Activated CD4-positive, alpha-beta T cell treated with anti-CD3 and anti-CD28 coated beads, Interleukin-2, amount 10 ng/mL, durations not matched to agents 24 days and 14 days (primary cell): ENCODE measurements at places on chromosomes 1 and 21. TPM values are rescaled to one million over a fixed set of nuclear protein-coding genes. Genes with fewer than 3 reads are reported as not detected.
A peak's percentile ranks its signal among the peaks of the same experiment; 100 is the strongest.

GRCh38 chr1:21703318-21703963, 34.3 kb upstream of the RAP1GAP start:
- peak; percentile 60 for DNase-seq
- H3K4me3 ChIP-seq, result no peak overlapping the region
- H3K27ac ChIP-seq, result peak overlapping the region; percentile 59

GRCh38 chr1:91616712-91617111, 116.1 kb downstream of the CDC7 start:
- no peak overlapping the region for H3K27ac ChIP-seq
- peaks cover 15% of the 10 kb centered on the region for H3K27me3 ChIP-seq
- no peak for DNase-seq
- peaks cover 6% of the 10 kb centered on the region for H3K4me1 ChIP-seq
- H3K4me3 ChIP-seq, result no peak overlapping the region
- H3K36me3 ChIP-seq, result no peaks in the 10 kb centered on the region

DNA sequence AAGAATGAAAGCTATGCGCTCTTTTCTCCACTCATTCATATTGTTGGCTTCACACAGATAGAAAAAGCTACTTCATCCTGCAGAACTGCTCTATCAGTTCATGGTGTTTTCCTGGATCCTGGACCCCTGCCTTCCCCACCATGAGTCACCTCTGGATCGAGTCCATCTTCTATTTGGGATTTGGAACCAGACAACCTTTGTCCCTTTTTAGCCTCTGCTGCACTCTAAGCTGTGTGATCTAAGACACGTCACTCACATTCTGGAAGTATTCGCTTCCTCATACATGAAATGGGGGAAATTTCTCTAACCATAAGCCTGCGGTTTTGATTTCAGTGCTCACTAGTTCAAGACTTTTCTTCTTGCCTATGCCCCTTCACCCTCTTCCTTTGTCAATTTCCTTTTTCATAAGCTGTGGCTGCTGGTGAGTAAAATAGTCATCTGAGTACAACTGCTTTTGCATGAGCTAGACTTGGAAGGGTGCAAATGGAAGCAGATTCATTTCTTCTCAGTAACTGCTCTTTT, 14.1 kb upstream of the DEGS1 start:
- peaks cover 37% of the 10 kb centered on the region for H3K4me1 ChIP-seq
- peaks cover 3% of the 10 kb centered on the region for H3K27me3 ChIP-seq
- H3K27ac ChIP-seq, result peak overlapping the region; percentile 90
- peak overlapping the region; percentile 68 for H3K4me3 ChIP-seq
- DNase-seq, result peak; percentile 87

DNA sequence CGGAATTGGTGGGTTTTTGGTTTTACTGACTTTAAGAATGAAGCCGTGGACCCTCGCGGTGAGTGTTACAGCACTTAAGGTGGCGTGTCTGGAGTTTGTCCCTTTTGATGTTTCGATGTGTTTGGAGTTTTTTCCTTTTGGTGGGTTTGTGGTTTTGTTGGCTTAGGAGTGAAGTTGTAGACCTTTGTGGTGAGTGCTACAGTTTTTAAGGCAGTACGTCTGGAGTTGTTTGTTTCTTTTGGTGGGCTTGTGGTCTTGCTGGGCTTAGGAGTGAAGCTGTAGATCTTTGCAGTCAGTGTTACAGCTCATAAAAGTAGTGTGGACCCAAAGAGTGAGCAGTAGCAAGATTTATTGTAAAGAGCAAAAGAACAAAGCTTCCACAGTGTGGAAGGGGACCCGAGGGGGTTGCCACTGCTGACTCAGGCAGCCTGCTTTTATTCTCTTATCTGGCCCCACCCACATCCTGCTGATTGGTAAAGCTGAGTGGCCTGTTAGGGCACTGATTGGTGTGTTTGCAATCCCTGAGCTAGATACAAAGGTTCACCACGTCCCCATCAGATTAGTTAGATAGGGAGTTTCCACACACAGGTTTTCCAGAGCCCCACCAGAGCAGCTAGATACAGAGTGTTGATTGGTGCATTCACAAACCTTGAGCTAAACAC, 20.9 kb downstream of the HENMT1 start:
- peaks cover 32% of the 10 kb centered on the region for H3K4me1 ChIP-seq
- H3K36me3 ChIP-seq, result peaks cover 20% of the 10 kb centered on the region
- peak overlapping the region; percentile 64 for H3K27ac ChIP-seq
- no peak overlapping the region for H3K4me3 ChIP-seq
- H3K27me3 ChIP-seq, result no peaks in the 10 kb centered on the region

GRCh38 chr1:83769072-83769471, 229.9 kb downstream of the TTLL7 start:
- peaks cover 3% of the 10 kb centered on the region for H3K4me1 ChIP-seq
- no peaks in the 10 kb centered on the region for H3K36me3 ChIP-seq
- H3K27me3 ChIP-seq, result peaks cover 4% of the 10 kb centered on the region
- no peak for DNase-seq

- no peak overlapping the region for H3K27ac ChIP-seq
- H3K27me3 ChIP-seq, result no peaks in the 10 kb centered on the region
- peaks cover 4% of the 10 kb centered on the region for H3K4me1 ChIP-seq
- DNase-seq, result no peak
- H3K4me3 ChIP-seq, result no peak overlapping the region
These were observed 26.0 kb downstream of the VAMP4 start for GRCh38 chr1:171715813-171716251.

Gene ERG
- 0.12 and 0.14 TPM in 2 replicates for total RNA-seq

Gene STIL
- total RNA-seq, result 25.1 and 28.0 TPM in 2 replicates

- no peaks in the 10 kb centered on the region for H3K4me1 ChIP-seq
- no peaks in the 10 kb centered on the region for H3K27me3 ChIP-seq
- no peak overlapping the region for H3K4me3 ChIP-seq
These were observed 8.3 kb upstream of the KANK4 start for GRCh38 chr1:62327360-62328055.

Gene CA6
- total RNA-seq, result 1.0 and 1.3 TPM in 2 replicates

Gene CGN
- 0.07 and 0.28 TPM in 2 replicates for total RNA-seq

Gene MAP10
- total RNA-seq, result 2.6 and 2.7 TPM in 2 replicates

DNA sequence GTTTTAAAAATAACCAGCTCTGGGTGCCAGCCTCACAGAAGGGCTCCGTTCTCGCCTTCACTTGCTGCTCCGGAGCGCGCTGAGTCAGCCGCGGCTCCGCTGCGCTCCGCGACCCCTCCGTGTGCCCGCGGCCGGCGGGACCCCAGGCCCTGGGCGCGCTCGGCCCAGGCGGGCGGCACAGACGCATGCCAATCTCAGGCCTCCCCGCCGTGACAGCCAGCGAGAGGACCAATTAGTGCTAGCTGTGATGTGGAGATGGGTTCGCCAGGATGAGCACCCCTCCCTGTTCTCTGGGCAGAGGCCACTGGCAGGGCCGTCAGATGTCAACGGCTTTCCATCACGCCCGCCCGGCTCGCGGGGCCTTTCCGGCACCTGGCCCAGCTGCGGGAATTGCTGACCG, 293.8 kb downstream of the SPATA17 start:
- H3K4me3 ChIP-seq, result no peak overlapping the region
- no peaks in the 10 kb centered on the region for H3K36me3 ChIP-seq
- no peaks in the 10 kb centered on the region for H3K4me1 ChIP-seq
- H3K27me3 ChIP-seq, result peaks cover 15% of the 10 kb centered on the region
- no peak for DNase-seq

DNA sequence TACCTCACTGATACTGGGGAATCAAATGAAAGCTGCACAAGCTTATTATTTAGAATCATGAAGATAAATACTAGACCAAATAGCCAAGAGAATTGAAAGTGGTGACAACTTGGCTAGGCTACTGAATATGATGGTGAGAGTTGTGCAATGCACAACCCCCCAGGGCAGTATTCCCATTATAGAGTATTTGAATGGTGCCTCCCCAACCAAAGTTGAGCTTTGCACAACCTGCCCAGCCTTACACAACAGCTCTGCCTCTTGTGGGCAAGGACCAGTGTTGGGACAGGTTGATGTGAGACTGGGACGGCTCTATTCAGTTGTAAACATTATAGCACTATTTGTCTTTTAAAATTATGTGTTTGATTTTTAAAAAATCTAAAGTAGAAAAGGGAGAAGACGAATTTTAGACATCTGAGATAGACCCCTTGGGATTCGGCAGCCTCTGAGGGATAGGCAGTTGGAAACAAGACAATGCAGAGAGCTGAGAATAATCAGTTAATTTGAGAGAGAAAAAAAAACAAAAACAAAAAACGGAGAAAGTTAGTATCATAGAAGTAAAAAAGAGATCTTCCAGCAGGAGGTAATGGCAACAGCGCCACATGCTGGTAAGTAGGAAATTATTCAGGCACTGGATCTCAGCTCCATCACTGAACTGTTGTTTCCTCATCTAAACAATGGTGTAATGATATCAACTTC, 91.0 kb upstream of the KCNA3 start:
- H3K4me1 ChIP-seq, result peaks cover 9% of the 10 kb centered on the region
- H3K36me3 ChIP-seq, result no peaks in the 10 kb centered on the region
- peaks cover 36% of the 10 kb centered on the region for H3K27me3 ChIP-seq

Gene NTMT2
- not detected in 2 replicates for total RNA-seq

GRCh38 chr1:201488830-201489589, 17.9 kb downstream of the CSRP1 start:
- no peak overlapping the region for H3K4me3 ChIP-seq
- no peak for DNase-seq
- no peaks in the 10 kb centered on the region for H3K27me3 ChIP-seq
- H3K27ac ChIP-seq, result no peak overlapping the region

DNA sequence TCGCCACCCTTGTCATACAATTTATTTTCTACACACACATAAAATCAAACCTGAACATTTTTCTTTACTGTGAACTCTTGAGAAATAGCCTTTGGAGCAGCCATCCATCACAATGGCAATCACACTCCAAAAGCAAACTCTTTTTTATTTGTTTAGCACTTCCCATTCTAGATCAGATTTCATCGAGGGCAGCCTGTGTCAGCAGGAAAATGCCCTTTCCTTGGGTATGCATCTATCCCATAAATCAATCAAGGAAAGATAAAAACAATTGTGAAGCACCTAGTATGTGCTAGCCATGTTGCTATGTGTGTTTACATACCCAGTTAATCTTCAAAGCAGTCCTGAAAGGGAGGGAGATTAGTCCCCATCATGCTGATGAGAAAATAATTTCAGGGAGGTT, 484.1 kb upstream of the USP24 start:
- no peak overlapping the region for H3K4me3 ChIP-seq
- DNase-seq, result no peak
- no peak overlapping the region for H3K27ac ChIP-seq
- no peaks in the 10 kb centered on the region for H3K36me3 ChIP-seq
- no peaks in the 10 kb centered on the region for H3K27me3 ChIP-seq

Gene SKI
- 40.7 and 41.1 TPM in 2 replicates for total RNA-seq

Gene ATP1A4
- not detected in 2 replicates for total RNA-seq

- no peaks in the 10 kb centered on the region for H3K36me3 ChIP-seq
- H3K27me3 ChIP-seq, result peaks cover 34% of the 10 kb centered on the region
- H3K27ac ChIP-seq, result no peak overlapping the region
These were observed 3.7 kb downstream of the KAZN start for GRCh38 chr1:14602136-14602535.

Gene NCSTN
- 73.6 and 81.1 TPM in 2 replicates for total RNA-seq

DNA sequence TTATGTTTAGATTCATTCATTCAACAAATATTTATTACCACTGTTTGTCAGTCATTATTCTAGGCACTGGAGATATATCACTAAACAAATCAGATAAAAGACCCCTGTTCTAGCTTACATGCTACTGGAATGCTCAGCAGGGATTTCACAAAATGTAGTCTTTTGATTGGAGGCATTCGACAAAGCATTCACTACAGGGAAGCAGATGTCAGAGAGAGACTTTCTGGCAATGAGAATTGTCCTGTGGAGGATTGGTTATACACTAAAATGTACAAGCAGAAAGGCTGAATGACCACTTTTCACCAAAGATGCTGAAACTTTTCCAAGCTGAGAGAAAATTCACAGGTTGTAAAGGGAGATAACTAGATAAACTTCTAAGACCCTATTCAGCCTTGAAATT, 57.7 kb downstream of the SCMH1 start:
- no peak overlapping the region for H3K4me3 ChIP-seq
- no peak overlapping the region for H3K27ac ChIP-seq
- H3K4me1 ChIP-seq, result no peaks in the 10 kb centered on the region
- H3K27me3 ChIP-seq, result no peaks in the 10 kb centered on the region

Gene ASCL5
- total RNA-seq, result not detected in 2 replicates

Gene NFYC
- 66.5 and 73.2 TPM in 2 replicates for total RNA-seq

GRCh38 chr1:172628401-172628800, 30.5 kb upstream of the FASLG start:
- peaks cover 17% of the 10 kb centered on the region for H3K27me3 ChIP-seq
- no peak for DNase-seq
- H3K4me3 ChIP-seq, result no peak overlapping the region
- H3K27ac ChIP-seq, result no peak overlapping the region
- H3K4me1 ChIP-seq, result peaks cover 39% of the 10 kb centered on the region
- H3K36me3 ChIP-seq, result no peaks in the 10 kb centered on the region

DNA sequence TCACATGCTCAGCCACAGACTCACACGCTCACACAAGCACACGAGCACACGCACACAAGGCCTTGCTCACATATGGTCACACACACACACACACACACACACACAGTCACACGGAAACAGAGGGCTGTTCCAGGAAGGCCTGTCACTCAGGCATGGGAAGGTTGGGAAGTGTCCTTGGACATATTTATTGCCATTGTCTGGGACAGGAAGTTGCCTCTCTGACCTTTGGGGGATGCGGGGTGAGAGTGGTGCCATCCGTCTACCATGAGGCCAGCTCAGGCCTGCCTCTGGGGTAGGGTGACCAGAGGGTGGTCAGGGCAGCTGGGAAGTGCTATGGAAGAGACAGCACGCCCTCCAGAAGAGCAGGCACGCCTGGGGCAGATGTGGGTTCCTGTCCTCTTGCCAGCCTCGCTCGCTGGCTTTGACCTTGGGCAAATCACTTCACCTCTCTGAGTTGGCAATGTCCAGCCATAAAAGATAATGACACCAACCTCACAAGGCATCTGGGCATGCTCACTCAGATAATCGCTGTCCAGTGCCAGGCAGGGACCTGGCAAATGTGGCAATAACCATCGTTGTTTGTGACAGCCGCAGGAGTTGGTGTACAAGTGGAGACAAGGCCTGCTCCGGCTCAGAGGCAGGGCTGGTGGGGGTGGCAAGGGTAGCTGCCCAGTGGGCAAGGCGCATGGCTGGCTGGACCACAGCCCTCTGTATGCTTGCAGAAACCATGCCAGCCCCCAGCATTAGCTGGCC, 8.0 kb upstream of the GUCA2A start:
- no peaks in the 10 kb centered on the region for H3K4me1 ChIP-seq
- peaks cover 2% of the 10 kb centered on the region for H3K36me3 ChIP-seq
- H3K27ac ChIP-seq, result no peak overlapping the region
- DNase-seq, result no peak
- H3K27me3 ChIP-seq, result no peaks in the 10 kb centered on the region
